ENCODE measurements at places on chromosomes 1 and 21.

DNA sequence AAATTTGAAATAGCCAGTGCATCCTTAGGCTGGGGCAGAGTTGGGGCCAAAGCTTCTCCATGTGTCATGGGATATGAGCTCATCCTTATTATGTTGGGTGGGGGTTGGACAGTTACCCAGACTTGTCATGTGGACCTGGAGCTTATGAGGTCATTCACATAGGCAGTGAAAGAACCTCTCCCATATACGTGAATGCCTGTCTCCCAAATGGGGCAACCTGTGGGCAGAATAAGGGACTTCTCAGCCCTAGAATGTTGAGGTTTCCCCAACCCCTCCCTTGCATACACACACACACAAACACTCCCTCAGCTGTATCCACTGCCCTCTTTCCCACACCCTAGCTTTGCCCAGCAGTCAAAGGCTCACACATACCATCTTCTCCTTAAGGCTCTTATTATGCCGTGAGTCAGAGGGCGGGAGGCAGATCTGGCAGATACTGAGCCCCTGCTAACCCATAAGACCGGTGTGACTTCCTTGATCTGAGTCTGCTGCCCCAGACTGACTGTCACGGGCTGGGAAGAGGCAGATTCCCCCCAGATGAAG, 2.3 kb upstream of the IVL start:
- DNase-seq, result no peak

- no peak for DNase-seq
Observed at GRCh38 chr1:99647490-99647889, 1.6 kb downstream of the PALMD start.

GRCh38 chr1:100868364-100868995, 26.2 kb downstream of the EXTL2 start:
- DNase-seq, result no peak

GRCh38 chr1:77031106-77031662, 163.9 kb downstream of the ST6GALNAC5 start:
- peak; percentile 59 for DNase-seq

- DNase-seq, result no peak
Observed at GRCh38 chr1:119097380-119097779, 43.1 kb downstream of the WARS2 start.

GRCh38 chr1:217506878-217507277, 124.0 kb downstream of the GPATCH2 start:
- peak; percentile 46 for DNase-seq

GRCh38 chr1:116418091-116418830, 45.2 kb downstream of the ATP1A1 start:
- peak; percentile 65 for DNase-seq

GRCh38 chr1:229782469-229782868, 156.4 kb downstream of the URB2 start:
- DNase-seq, result no peak
